ENCODE measurements at places on chromosomes 1 and 21.
A peak's percentile ranks its signal among the peaks of the same experiment; 100 is the strongest.

DNA sequence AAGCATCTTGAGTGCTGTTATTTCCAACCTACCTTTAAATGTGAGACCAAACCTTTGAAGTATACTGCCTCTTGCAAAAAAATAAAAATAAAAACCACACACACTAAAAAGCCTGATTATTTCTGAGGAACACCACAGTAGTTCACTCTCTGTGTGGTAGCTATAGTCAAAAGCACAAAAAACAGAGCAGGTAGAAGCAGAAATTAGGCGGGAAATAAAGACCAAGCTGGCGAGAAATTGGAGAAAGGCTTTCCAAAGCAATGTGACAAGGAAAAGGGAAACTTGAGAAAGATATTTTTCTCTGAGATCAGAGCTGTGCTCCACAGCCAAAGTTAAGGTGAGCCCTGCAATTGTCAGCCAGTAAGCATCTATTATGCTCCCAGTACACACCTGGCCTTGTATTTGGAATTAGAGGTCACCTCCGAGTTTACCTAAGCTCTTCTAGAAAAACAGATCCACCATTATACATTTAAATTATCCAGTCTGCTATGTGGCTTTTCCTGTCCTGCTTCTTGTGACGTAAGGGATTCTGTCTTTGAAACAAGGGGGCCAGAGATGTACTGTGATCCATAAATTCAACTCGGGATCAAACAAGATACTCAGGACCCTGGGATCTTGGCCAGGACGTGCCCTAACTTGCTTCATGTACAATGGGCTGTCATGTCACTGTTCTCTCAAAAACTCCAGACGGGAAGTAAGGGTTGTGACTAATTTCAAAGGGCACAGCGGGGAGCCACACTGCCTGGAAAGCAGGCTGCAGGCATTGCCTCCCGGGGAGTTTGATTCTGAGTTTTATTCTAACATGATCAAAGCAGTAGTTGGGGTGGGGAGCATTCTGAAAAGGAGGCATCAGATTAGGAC lies 39.8 kb upstream of the RAB4A start:
- ATAC-seq, result no peak

- ATAC-seq, result no peak
Measured at GRCh38 chr1:113657556-113658063, 101.7 kb downstream of the PHTF1 start.

DNA sequence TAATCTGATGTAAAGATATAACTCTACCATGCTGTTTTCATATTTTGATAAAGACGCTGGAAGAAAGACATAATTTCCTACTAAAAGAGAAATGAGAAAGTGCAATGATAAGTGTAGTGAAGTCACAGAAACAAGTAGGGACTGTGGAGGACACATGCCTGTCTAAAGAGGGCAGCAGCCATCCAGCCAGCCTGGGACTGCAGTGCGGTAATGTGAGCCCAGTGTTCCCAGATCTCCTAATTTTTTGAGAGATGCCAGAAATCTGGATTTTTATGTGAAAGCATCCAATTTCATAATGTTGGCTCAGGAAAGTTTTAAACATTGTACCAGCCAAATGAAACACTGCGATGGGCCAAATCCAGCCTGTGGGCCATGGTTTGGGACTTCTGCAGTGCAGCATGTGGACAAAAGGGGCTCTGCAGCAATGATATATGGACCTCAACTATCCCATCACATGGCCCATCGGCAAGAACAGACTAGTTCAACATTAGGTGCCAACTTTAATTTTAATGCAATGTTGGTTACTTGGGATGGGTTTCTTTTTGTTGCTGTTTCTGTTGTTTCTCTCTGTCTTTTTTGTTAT lies 329.5 kb downstream of the LTN1 start:
- ATAC-seq, result no peak

GRCh38 chr1:94202241-94202640 lies 35.1 kb downstream of the ARHGAP29 start:
- no peak for ATAC-seq

GRCh38 chr1:25066731-25067517 lies 136.8 kb upstream of the RUNX3 start:
- no peak for ATAC-seq

GRCh38 chr1:182917378-182917777 lies 35.6 kb downstream of the SHCBP1L start:
- ATAC-seq, result no peak

DNA sequence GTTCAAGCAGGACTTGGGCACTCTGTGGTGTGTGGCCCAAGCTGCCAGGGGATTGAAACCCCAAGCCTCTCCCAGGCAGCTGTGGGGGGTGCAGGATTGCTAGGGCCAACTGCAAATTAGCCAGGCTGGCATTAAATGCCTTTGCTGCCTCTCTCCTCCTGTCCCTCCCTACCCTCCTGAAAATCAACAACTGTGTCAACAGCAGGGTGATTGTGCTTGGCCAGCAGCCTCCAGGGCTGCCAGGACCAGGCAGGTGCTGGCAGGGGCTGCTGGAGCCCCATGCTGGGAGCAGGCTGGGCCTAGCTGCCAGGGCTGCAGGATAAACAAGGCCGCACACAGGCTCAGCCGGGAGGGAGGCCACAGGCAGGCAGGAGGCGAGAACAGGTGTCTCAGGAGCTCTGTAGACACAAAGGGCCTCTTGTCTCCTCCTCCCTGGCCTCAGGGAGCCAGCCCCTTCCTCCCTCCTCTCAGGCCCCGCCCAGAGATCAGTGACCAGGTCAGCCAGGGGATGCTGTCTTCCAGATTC lies 11.4 kb downstream of the SOX13 start:
- ATAC-seq, result no peak

DNA sequence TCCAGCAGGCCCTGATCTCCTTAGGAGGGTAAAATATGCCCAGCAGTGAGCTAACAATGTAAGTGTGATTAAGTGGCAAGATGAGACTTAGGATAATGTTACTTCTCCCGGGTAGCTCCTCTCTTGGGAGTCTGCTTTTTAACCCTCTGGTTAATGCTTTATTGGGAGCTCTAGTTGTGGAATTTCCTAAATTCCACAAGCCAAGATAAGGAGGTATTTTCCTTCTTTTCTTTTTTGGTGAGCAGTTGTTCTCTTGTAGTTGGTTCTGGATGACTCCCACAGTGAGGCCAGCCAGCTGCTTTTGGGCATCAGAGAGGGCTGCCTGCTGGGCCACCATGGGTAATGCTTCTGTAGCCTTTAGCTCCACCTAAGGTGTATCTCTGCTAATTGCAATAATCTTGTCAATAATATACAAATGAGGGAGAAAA lies 19.3 kb downstream of the C1orf52 start:
- ATAC-seq, result peak; percentile 42

GRCh38 chr1:91552596-91552995 lies 51.9 kb downstream of the CDC7 start:
- ATAC-seq, result no peak

DNA sequence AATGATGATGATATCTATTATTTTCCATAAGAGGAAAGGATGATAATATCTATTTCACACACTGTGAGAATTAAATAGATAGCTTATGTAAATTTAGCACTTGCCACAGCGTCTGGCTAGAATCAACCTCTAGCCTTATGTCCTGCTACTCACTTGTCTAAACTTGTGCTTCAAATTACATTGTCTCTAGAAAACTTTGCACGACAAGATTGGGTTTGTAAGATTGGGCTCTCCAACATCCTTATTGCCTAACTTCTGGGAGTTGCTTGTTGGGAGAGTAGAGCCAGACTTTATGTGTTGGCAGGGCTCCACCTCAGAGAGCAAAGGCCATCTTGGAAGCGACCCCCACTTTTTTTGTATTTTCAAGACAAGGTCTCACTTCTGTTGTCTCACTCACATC lies 50.0 kb upstream of the POGK start:
- no peak for ATAC-seq

DNA sequence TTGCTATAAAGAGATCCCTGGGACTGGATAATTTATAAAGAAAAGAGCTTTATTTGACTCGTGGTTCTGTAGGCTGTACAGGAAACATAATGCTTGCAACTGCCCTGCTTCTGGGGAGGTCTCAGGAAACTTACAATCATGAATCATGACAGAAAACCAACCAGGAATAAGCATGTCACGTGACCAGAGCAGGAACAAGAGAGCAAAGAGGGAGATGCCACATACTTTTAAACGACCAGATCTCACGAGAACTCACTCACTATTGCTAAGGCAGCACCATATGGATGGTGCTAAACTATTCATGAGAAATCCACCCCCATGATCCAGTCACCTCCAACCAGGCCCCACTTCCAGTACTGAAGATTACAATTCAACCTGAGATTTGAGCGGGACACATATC lies 49.8 kb upstream of the RCC1 start:
- peak; percentile 65 for ATAC-seq

- ATAC-seq, result no peak
Measured at GRCh38 chr1:204413170-204413535, 1.5 kb upstream of the PPP1R15B start.

DNA sequence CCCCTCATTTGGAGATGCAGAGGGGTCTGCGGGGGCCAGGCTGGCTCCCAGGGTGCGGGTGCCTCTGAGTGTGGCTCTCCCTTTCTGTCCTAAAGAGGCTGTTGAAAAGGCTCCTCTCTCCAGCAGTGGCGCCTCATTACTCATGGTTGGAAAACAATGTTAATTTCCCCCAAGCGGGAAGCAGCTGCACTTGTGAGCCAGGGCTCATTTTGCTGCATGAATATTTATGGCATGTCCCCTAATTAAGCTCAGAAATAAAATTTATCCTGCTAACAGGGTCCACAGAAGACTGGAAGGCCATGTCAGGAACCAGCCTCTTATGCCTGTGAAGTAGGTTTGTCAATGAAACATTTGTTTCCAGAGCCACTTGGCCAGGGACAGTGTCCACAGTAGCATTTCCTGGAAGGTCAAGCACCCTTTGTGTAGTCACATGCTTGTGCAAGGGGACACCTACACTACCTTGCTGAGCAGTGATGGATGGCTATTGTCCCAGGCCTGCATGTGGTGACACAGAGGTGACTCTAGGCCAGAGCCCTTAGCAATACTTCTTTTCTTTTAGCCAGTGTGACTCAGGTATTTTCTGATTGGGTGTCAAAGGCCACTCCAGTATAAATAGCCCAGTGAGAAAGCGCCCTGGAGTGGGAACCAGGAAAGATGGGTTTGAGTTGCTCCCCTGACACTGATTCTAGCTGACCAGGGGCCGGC lies 259.0 kb downstream of the FOXD2 start:
- no peak for ATAC-seq

DNA sequence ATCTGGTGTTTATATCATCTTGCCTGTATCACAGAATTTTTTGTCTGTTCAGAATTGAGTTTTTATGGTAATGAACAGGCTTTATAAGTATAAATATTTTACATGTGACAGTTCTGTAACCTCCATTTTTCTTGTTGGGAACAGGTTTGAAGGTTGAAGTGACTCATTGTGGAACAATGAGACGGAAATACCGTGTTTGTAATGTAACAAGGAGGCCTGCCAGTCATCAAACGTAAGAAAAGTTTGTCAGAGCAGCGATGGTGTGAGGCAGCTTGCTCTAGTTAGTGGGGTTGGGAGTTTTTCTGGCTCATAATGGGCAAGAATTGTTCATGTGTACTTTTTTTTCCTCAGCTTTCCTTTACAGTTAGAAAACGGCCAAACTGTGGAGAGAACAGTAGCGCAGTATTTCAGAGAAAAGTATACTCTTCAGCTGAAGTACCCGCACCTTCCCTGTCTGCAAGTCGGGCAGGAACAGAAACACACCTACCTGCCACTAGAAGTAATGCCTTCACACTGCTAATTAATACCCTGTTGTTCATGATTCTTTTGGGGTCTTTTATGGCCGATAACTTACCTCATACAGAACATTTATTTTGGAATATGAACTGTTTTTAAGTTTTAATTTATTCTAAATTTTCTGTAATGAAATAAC lies 75.2 kb upstream of the TEKT2 start:
- peak; percentile 87 for ATAC-seq

- ATAC-seq, result no peak
Measured at GRCh38 chr1:15397236-15397635, 12.5 kb upstream of the EFHD2 start.

GRCh38 chr1:59750328-59751003 lies 64.3 kb upstream of the HOOK1 start:
- ATAC-seq, result peak; percentile 47

DNA sequence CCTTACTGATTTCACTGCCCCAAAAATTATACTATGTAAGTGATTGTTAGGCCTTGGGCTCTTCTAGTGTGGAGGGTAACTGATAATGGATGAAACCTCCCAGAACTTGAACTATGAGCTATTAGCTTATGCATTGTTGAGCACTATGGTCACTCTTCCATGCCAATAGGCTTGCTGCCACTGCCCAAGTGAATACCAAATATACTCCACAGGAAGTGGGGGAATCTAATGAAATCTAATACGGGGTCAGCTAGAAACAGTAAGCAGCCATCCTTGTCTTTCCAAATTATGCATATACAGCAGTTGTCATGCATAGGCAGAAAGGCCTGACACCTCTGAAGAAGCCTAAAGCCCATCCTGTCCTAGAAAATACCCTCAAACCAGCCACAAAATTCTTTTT lies 198.7 kb upstream of the PTBP2 start:
- no peak for ATAC-seq

- ATAC-seq, result no peak
Measured at GRCh38 chr21:38075833-38076587, 159.8 kb upstream of the KCNJ6 start.

- no peak for ATAC-seq
Measured at GRCh38 chr1:178241057-178241456, 147.2 kb downstream of the RASAL2 start.

DNA sequence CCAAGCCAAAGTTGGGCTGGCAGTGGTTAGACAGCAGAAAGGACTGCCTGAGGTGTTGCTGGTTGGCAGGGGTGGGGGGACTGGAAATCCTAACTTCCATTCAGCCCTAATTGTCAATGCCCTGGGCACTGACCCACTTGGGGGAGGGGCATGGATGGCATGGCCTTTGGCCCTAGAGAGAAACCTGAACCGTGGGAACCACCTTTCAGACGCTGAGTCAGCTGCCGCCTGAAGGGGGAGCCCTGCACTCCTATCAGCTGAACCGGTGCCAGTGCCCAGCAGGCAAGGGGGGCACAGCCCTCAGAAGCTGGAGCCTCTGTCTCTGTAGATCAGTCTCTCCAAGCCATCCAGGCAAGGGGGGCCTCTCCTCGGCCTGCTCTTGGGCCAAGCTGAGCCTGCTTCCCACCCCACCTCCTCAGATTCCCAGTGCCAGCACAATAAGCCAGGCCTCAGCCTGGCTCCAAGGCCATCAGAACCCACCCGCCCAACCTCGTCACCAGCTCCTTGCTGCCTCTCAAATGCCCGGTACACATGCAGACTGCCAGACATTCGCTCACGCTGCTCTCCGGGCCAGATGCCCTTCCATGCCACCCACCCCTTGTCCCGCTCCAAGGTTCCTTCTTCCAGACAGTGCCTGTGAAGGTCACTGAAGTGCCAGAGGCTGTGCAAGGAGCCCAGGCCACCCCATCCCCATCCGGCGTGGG lies 11.6 kb downstream of the TINAGL1 start:
- ATAC-seq, result peak; percentile 72

GRCh38 chr1:246099570-246099969 lies 407.5 kb downstream of the SMYD3 start:
- no peak for ATAC-seq

Measured in activated T-helper 17 cell treated with anti-CD3 and anti-CD28 coated beads, Interleukin-2, amount 50 U/mL, for 72 hours (primary cell).